Amniotic epithelial cell (primary cell): ENCODE measurements at places on chromosomes 7 and 10.

DNA sequence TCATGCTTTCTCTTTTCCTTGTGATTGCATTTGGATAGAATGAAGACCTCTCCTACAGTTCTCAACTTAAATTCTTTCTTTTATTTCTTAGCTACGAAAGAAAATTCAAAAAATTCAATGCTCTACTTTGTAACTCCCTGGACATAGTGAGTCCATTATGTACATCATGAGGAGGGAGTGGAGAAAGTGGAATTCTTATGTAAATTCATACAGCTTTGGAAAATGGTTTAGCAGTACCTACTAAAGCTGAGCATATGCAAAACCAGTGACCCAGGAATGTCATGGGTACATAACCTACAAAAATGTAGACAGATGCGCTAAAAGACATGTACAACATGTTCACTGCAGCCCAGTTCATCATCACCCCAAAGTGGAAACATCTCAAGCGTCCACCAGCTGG lies 8.8 kb upstream of the PRKCQ start:
- DNase-seq = no peak

DNA sequence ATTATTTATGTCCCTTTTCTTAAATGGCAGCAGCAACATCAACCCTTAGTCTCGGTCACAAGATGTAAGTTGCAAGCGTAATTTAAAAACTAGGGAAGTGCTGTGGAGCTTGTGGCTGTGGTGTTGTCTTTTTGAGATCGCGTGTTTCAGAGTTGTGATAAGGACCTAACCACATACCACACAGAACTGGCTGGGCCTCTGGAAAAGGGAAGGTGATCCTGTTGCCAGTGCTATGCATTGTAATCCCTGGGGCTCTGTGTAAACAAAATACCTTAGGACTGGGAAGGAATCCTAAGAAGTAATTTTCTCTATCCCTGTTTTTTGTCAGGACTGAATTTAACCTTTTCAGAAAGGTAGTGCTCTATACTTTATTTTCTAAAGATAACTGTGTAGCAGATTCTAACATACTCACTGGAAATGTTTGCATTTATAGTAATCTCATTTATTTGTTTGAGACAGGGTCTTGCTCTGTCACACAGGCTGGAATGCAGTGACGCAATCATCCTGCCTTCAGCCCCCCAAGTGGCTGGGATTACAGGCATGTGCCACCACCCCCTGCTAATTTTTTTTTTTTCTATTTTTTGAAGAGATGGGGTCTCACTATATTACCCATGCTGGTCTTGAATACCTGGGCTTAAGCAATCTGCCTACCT lies 60.4 kb downstream of the INPP5F start:
- DNase-seq = peak; percentile 96

- DNase-seq = no peak
Observed at GRCh38 chr10:76357726-76358415, 926.4 kb downstream of the LRMDA start.

DNA sequence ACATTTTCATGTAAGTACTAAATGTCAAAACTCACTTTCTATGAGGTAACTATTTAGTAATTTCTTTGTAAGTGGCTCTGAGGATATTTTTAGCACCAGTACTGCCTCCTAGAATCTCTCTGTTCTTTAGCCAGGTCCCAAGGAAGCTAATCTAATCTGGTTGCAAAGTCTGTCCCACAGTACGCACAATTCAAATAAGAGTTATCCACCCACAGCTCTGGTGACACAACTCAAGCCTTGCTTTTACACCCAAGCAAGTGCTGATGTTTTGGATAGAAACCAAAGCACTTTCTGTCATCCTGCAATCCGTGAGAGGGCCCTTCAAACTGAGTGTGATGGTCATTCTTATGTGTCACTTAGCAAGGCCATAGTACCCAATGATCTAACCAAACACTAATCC lies 14.5 kb downstream of the GIMAP5 start:
- no peak for DNase-seq

GRCh38 chr10:118472415-118473304 lies 122.8 kb downstream of the PRLHR start:
- DNase-seq = no peak

- no peak for DNase-seq
Observed at GRCh38 chr10:70602665-70603448, at the start of gene PRF1. Gene PRF1 (minus strand): TSS chr10:70602741. CDS start chr10:70600902, 1,839 bp downstream.

DNA sequence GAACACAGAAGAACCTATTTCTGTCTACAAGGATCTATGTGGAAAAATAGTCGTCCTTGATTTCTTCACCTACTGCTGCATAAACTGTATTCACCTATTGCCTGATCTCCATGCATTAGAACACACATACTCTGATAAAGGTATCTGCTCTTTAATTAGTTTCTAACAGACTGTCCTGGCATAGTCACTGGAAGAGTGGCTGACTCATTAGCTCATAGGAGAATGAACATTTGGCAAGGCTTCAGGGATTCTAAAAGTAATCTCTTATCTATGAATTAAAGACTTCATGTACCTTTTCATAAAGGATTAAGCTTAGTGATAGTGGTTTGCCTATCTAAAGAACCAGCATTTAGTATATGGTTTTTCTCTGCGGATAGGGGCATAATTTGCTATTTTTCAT lies 4.1 kb downstream of the NHLRC2 start:
- peak; percentile 77 for DNase-seq

GRCh38 chr10:87589645-87590051 lies 70.0 kb upstream of the PAPSS2 start:
- DNase-seq = no peak

GRCh38 chr7:44519546-44519945 lies 21.6 kb downstream of the NPC1L1 start:
- DNase-seq = no peak

DNA sequence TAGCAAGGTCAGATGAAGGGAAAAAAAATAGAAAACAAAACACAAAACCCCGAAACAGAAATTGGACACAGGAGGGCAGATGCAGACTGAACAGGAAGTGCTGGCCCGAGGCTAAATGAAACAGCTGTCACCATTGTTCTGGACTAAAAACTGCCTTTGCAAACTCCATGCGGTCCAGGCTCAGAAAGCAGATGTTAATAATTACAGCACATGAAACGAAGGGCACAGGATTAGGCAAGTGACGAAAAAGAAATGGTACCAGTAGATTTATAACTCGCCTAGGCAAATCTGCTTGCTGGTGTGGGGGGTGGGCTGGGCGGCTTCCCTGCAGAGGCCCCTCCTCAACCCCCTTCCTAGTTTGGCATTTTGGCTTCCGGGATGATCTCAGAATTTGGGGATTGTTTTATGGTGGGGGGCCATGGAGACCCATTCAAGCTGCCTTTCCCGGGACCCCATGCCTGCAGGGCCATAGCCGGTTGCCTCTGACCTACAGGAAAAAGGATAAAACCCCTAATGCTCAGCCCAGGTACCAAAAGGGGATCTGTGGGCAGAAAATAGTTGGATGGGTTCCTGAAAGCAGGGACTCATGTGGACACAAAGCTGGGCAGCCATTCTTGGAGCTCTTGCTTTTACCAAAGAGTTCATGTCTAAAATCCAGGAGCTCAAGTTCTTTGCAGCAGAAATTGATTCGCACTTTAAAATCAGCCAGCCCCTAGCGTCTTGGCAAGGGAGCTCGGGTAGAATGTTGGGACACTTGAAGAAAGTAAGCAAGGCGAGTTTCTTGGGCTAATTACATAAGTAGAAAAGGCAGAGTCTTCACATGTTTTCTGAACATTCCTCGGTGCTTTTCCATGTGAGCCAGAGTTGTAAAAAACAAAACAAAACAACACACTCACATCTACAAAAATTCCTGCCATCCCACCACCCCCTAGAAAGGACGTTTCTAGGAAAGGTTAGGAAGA lies 39.0 kb upstream of the EMX2 start:
- no peak for DNase-seq

- no peak for DNase-seq
Observed at GRCh38 chr7:156192921-156193320, 380.7 kb upstream of the SHH start.

GRCh38 chr10:7301006-7301778 lies 109.6 kb downstream of the SFMBT2 start:
- DNase-seq = no peak

DNA sequence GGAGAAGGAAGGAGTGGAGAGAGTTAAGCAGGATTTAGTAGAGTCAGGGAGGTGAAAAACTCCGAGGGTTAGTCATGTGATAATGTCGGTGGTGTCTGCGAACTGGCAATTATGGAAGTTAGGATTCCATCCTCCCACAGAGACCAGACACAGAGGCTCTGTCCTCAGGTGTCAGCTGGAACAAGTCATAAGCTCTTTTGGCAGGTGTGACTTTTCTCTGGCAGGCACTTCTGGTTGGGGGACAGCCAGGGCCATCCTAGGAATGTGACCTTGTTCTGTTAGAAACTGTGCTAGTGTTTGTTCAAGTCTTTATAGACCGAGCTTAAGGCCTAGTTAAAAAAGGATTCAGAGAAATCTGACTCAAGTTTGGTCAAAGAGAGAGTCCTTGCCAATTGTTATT lies 371.0 kb downstream of the DPP6 start:
- no peak for DNase-seq

GRCh38 chr7:26584987-26585665 lies 279.3 kb downstream of the SKAP2 start:
- no peak for DNase-seq

GRCh38 chr7:137936509-137937201 lies 65.2 kb downstream of the CREB3L2 start:
- DNase-seq = no peak

DNA sequence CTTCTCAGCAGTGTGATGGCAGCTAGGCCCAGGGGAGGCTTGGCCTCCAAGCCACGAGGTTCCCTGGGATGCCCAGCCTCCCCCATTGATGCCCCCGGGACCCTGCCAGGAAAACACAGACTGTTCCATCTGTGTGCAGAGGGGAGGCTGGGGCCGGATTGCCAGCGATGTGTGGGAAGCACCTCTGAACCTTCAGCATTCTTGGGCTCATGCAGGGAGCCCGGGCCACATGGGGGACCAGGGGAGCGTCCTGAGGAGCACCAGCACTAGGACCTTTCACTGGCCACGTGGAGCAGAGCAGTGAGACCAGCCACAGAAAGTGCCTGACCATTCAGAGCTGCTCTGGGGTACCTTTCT lies 2.6 kb downstream of the IMPDH1 start:
- DNase-seq = no peak

- DNase-seq = peak; percentile 47
Observed at GRCh38 chr10:34880817-34881216, 65.7 kb upstream of the PARD3 start.

GRCh38 chr7:124702385-124702784 lies 63.2 kb downstream of the GPR37 start:
- no peak for DNase-seq

GRCh38 chr10:114718374-114718773 lies 60.3 kb upstream of the ABLIM1 start:
- DNase-seq = no peak

DNA sequence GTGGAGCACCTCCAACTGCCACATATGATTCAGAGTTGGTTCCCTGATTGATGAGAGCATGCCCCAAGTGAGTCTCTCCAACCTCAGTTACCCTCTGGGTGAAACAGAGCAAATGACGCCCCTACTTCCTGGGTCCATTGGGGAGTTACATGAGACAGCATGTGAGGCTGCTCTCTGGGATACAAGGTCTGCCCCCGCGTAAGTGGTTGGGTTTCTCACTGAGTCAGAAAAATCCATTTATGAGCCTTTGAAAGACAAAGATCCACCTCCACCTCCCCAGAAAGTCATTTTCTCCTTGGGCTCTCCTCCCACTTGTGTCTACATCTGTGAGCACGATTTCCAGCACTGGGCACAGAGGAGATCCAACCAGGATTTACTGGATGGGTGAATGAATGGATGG lies 70.7 kb upstream of the DNAAF5 start:
- DNase-seq = no peak

GRCh38 chr7:116740755-116741462 lies 68.9 kb downstream of the MET start:
- no peak for DNase-seq

GRCh38 chr7:102232611-102233286 lies 53.9 kb upstream of the SH2B2 start:
- DNase-seq = no peak

DNA sequence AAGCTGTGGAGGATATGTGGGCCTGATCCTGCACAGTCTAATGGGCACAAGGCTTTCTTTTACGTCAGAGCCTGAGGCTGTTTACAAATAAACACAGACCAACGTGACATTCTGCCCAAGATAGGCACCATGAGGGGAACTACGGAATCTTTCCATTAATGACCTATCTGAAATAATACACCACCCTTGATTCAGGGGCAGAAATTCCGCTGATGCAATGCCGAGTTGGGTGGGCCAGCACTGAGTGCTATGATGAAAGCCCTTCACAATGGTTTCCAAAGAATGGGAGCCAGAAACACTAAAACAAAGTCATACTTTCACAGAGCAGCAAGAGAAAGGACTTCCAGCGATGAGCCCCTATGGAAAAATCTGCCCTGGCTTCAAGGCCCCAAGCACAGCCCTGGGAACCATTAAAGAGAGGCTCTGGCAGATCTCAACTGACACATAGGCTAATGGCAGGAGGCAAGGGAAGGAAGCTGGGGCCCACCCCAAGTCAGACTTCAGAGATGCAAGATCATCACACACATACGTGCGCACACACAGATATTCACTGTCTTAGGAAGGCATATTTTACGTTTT lies 72.2 kb upstream of the DLX6 start:
- DNase-seq = no peak

GRCh38 chr7:77570330-77571011 lies 33.4 kb downstream of the PTPN12 start:
- peak; percentile 66 for DNase-seq

- DNase-seq = no peak
Observed at GRCh38 chr7:105354383-105354782, 34.3 kb downstream of the SRPK2 start.

- no peak for DNase-seq
Observed at GRCh38 chr10:21031232-21031795, 134.2 kb upstream of the NEBL start.

DNA sequence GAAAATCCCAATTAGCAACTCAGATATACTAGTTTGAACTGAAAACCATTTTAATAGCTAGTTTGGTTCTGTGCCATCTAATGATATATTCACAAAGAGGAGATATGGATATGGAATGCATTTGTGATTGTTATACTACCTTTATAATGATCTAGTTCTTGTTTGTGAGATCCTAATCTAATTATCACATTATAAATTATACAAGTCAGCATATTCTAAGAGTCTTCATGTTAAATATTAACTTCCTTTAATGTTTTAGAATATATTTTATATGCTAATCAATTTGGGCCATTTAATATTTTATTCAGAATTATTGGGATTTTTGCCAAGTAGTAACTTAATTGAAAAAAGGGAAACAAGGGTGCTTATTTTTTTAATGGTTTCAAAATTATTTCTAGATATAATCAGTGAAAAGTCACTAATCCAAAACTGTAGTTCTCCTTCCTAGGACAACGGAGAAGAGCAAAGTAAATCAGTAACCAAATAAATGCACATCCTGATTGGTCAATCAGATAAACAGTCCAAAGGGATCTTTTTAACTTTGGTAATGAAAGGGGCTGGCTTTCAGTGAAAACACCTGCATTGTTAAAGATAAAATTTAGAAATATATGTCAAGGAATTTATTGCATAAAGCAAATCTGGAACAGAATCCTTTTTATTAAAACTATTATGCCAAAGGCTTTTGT lies 173.9 kb upstream of the MEOX2 start:
- DNase-seq = no peak
